ENCODE measurements at places on chromosomes 6 and 20. TPM values are rescaled to one million over a fixed set of nuclear protein-coding genes. Genes with fewer than 3 reads are reported as not detected.

GRCh38 chr20:44135012-44135412, 52.0 kb downstream of the JPH2 start:
- no peak for DNase-seq

Gene MCCD1
- not detected for total RNA-seq

GRCh38 chr6:448296-449056, 56.9 kb downstream of the IRF4 start:
- DNase-seq, result no peak

Gene CTCFL
- total RNA-seq, result not detected

Gene SLC17A9
- total RNA-seq, result 2.7 TPM

Gene ZSCAN23
- total RNA-seq, result 6.0 TPM

Gene CYP21A2
- 14.1 TPM for total RNA-seq

Gene PTK7
- 57.1 TPM for total RNA-seq

Gene PDYN
- total RNA-seq, result not detected

DNA sequence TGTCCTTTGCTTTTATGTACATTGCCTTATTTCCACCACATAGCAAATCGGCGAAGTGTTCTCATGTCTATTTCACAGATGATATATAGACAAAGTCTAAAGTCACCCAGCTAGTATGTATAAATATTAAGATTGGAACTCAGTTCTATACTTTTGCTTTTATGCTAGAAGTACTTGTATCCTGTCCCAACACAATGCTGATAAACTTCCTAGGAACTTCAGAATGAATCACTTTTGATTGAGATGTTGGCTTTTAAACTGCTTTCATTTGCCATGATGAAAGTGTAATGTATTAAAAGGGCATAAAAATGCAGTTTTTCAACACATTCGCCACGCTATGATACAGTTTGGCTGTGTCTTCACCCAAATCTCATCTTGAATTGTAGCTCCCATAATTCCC, 50.8 kb downstream of the GCLC start:
- DNase-seq, result no peak

DNA sequence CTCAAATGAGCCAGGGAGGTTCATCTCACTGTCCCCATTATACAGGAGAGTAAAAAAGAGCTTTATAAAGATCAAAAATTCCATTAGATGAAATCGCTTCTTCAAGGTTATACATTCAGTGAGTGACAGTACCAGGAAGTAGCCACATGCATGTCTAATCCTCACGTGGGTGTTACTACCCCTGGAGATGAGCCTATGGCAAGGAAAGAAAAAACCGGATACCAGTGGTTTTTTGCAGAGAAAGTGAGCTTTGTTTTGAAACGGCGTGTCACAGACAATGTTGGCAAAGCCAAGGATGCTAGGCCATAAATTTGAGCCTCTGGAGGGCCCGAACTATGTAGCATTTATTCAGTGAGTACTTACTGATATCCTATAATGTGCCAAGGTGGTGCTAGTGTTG, 215.0 kb upstream of the RIN2 start:
- no peak for DNase-seq
